ENCODE measurements at places on chromosomes 4 and X.

DNA sequence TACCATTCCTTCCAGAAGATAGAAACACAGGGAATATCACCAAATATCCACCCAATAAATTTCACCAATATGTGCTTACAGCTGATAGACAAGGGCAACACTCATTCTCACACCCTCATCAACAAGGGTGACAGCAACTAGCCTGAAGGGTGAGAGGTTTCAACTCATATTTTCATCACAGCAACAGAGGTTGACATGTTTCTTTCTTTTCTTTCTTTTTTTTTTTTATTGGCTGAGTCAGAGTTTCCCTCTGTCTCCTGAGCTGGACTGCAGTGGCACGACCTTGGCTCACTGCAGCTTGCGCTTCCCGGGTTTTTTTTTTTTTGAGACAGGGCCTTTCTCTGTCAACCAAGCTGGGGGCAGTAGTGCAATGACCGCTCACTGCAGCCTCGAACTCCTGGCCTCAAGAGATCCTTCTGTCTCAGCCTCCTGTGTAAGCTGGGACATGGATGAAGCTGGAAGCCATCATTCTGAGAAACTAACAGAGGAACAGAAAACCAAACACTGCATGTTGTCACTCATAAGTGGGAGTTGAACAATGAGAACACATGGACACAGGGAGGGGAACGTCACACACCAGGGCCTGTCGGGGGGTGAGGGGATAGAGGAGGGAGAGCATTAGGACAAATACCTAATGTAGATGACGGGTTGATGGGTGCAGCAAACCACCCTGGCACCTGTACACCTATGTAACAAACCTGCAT, 27.5 kb upstream of the ASMTL start:
- peak; percentile 13 for DNase-seq

GRCh38 chr4:167196344-167197012, 37.8 kb downstream of the SPOCK3 start:
- DNase-seq = no peak

DNA sequence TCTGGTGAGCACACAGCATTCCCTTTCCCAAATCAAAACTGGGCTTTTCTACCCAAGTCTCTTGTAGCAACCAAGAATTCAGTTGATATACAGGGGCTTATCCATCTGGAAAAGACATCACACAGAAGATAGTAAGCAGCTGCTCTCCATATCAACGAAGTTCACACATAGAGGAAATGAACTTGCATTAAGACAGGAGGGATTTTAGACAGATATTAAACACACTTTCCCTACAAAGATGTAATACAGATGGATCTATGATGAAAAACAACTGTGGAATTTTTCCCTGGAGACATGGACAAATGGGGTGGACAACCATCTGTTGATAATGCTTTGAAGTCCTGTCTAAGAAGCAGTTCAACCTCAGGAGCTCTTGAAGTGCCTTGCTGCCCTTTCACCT, 9.8 kb upstream of the PDE5A start:
- no peak for DNase-seq

DNA sequence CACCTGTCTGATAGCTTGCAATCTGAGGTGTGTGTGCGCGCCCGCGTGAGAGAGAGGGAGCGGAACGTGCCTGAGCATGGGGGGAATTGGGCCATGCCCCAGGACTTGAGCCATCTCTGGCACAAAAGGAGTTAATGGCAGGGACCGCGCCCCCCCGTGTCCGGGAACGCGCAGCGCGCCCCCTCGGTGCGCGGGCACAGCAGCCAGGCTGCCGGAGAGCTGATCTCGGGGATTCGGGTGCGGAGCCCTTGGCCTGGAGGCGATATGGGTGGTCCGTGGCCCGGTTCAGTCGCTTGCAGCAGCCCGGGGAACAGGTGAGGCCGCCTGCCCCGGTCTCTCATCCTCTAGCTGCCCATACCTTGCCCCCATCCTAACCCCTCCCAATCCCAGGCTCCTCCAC, at the start of gene NLGN3:
NLGN3 (plus strand) TSS at position 191 of the 400 bp plus-strand sequence. CDS start 2,909 bp downstream, outside the sequence.
- peak; percentile 61 for DNase-seq

GRCh38 chrX:23662187-23662586, 5.1 kb upstream of the PRDX4 start:
- DNase-seq = no peak

GRCh38 chr4:102823897-102824296, 3.5 kb downstream of the UBE2D3 start:
- DNase-seq = no peak

All from ecto neural progenitor cell (in vitro differentiated cells).